CD8-positive, alpha-beta memory T cell (primary cell): ENCODE measurements at places on chromosomes 4 and X. TPM values are rescaled to one million over a fixed set of nuclear protein-coding genes. Genes with fewer than 3 reads are reported as not detected.

Gene PGAM4
- total RNA-seq, result 0.85 TPM

Gene GABRE
- total RNA-seq, result not detected

Gene LDB2
- total RNA-seq, result not detected

Gene TCEAL7
- not detected for total RNA-seq

Gene HGFAC
- not detected for total RNA-seq

Gene TLL1
- total RNA-seq, result not detected

Gene GRID2
- total RNA-seq, result not detected

Gene PITX2
- total RNA-seq, result not detected

Gene PRKX
- total RNA-seq, result 41.9 TPM

Gene USP11
- total RNA-seq, result 34.0 TPM

Gene USP9X
- 53.7 TPM for total RNA-seq

Gene LRPAP1
- 89.0 TPM for total RNA-seq

Gene GPR119
- not detected for total RNA-seq

Gene TLR7
- not detected for total RNA-seq

Gene GAB3
- total RNA-seq, result 6.2 TPM

Gene ART3
- not detected for total RNA-seq

Gene TBC1D9
- total RNA-seq, result 0.13 TPM
